ENCODE measurements at places on chromosomes 11 and 22.

GRCh38 chr22:33270596-33270995 lies 212.4 kb upstream of the SYN3 start:
- no peak for DNase-seq

DNA sequence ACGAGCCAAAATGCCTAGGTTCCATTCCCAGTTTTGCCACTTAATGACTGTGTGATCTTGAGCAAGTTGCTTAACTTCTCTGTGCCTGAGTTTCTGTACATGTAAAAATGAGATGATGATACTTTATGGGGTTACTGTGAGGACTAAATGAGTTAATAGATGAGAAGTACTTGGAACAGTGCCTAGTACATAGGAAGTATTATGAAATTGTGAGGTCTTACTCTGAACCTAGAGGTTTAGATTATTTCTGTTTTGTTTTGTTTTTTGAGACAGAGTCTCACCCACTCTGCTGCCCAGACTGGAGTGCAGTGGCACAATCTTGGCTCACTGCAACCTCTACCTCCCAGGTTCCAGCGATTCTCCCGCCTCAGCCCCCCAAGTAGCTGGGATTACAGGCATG lies 227.0 kb upstream of the POU2AF2 start:
- DNase-seq = peak; percentile 76

GRCh38 chr11:44172966-44173365 lies 77.5 kb downstream of the EXT2 start:
- no peak for DNase-seq

- peak; percentile 48 for DNase-seq
These were observed 13.5 kb upstream of the SORL1-AS1 start for GRCh38 chr11:121466063-121466794.

DNA sequence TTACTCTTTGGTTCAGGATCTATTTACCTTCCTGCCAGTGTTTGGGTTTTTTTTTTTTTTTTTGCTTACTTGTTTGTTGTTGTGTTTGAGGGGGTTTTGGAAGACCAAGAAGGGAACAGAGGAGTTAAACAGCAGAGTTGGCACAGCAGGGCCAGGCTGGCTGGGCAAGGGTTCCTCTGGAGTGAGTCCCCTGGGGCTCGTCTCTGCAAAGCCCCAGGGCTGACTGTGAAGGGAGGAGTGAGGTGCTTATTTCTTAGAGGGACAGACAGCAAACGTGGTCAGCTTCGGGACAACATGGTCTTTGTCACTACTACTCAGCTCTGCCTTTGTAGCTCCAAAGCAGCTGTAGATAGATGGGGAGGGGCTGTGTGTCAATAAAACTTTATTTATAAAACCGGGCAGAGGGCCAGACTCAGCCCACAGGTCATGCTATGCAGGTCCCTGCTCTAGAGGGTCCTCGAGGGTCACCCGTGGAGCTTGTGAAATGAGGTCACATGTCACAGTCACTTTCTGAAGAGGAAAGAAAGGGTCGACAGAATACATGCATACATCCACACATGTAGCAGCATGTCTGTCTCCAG lies 1404.7 kb downstream of the BRD1 start:
- no peak for DNase-seq

DNA sequence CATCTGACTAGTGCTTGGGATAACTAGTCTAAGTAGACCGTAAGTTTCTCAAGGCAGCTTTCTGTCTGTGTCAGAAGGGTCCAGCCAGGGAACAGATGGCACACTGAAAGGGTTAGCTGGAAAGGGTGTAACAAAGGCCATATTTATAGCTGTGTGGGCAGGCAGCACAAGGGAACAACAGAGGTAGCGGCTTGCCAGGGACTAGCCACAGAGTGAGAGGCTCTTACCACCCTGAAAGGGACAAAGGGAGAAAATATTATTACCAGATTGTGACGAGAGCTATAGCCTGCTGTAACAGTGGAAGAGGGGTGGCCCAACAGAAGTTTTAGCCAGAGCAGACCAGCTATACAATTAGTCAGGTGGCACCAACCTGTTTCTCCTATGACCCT lies 129.4 kb downstream of the CCDC34 start:
- DNase-seq = no peak

DNA sequence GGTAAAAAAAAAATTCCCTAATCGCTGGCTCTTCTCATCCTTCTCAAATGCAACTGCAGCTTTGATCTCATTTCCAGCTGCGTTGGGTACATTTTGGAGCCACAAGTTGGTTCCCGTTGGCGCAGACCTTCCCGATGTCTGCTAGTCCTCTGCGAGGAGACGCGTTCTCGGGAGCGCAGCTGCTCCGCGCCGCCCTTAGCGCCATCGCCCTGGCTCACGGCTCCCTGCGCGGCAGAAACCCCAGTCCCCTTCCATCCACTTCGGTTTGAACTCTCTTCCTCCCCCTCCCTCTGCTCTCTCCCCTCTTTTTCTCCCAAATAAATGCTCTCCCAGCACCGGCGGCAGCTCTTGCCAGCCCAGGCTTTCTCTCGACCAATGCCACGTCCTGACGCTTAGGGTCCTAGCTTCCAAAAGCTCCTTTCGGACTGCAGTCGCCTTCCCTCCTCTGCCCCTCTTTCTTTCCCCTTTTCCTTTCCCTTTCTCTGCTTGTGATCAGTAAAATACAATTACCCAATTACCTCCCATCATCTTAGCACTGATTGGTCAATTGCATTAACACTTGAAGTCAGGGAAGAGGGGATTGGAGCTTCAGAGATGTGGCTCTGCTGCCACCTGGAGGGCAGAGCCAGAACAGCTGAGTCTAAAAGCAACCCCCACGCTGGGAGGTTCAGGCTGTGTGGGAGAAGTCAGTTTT lies 1165.7 kb downstream of the LRRC4C start:
- DNase-seq = peak; percentile 69

DNA sequence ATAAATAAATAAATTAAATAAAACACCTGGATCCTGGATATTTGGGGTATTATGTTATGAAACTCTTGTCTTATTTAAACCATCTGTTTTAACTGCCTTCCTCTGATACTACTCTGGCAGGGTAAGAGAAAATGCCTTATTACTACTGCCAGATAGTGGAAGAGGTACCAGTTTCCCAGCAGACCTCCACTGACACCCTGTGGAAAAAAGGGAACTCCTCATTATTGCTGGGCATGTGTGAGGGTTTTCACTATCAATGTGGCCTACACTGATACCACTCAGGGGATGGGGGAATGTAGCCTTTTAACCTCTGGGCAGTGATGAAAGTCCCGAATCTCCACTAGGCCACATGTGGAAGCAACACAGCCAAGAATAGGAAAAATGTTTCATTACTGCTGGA lies 121.0 kb downstream of the LUZP2 start:
- DNase-seq = no peak

DNA sequence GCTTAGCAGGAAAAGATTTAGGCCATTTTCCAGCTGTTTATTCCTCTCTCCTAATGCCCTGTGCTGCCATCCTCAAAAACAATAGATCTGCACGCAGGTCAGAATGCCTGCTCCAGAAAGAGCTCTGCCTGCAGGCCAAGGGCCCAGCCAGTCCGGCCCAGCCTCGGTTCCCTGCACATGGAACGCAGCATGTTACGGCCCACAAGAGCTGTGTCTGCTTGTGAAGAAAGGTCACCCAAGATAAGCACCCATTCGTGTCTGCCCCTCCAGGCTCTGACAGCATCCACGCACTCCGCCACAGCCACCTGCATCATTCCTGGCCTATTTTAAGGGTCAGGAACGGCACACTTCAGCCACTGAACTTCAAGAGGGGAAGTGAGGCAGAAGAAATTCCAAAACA lies 152.2 kb downstream of the SPATA19 start:
- DNase-seq = no peak

DNA sequence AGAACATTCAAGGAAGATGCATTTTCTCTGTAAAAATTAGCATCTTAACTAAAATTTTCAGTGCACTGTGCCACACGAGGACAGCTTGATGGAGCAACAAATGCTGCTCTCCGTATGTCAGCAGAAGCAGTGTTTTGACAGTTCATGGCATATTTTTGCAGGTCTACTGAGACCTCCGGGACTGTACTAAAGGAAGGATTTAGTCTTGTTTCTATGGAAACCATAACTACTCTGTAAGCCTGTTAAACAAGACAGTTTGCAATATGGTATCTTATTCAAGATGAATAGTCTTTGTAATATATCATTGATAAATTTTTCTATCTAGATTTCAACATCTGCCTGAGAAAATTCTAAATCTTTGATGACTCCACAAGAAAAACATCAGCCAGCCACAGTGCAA lies 184.0 kb upstream of the GUCY1A2 start:
- DNase-seq = no peak

DNA sequence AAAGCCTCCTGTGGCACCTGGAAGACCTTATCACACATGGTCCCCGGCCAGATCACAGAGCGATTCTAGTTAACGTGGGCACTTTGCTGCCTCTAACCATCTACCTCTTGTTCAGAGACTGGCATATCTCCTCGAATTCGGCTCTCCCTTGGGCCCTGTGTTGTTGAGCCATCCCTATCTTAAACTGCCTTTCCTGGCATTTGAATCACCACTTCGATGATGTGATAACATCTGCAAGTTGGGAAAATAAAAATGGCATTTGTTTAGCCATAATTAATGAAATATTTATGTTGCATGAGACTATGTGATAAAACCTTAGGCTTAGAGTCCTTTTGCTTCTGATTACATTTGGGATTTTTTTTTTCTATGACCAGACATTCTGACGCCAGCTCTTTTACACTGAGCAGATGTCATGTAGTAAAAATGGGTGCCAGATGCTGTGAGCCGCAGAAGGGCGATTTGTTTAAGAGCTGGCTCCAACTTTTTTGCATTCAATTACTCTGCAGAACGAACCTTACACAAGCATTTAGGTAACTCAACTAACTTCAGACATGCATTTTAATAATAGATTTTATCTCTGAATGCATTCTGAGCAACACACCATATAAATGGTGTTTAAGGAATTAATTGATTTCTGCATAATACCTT lies 58.5 kb upstream of the PARVA start:
- no peak for DNase-seq

GRCh38 chr11:66546368-66546965 lies at the start of gene ACTN3:
TSS of gene ACTN3 (plus strand) at chr11:66546903. CDS start at chr11:66546938, 35 bp downstream.
- no peak for DNase-seq

DNA sequence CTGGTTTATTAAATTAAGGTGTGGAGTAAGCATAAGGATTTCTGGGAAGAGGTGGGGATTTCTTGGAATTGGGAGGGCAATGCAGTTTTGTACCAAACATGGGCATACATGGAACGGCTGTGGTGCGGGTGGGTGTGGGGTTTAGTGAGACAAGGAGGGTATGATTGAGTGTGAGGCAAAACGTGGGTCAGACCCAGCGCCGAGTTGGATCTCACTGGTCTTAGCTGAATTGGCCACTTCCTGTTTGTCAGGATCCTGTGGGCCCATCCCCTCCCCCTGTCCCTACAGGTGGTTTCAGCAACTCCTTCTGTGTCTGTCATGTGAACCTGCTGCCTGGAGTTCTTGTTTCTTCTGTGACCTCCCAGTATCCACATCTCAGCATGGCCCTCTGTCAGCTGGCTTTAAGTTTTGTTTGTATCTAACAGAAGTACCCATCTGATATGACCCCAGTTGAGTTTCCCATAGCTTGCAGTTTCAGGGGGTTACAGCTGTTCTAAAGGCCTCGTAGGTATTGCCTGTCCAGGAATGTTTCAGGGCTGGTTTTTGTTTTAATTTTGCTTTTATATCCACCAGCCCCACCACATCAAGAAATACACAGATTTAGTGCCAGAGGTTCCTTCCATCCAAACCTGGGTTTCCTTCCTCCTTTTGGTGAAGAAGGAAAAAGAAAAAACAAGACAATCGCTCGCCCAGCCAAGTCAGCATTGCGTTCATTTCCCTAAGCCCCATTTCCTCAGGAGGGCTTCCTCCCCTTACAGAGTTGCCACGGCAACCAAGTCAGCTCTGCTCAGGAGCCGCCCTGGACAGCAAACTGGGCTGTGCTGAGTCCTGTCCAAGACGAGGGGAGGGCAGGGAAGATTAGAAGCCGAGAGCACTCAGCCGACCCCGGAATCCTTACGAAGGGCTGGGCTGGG lies 6.0 kb downstream of the APOL1 start:
- DNase-seq = no peak

DNA sequence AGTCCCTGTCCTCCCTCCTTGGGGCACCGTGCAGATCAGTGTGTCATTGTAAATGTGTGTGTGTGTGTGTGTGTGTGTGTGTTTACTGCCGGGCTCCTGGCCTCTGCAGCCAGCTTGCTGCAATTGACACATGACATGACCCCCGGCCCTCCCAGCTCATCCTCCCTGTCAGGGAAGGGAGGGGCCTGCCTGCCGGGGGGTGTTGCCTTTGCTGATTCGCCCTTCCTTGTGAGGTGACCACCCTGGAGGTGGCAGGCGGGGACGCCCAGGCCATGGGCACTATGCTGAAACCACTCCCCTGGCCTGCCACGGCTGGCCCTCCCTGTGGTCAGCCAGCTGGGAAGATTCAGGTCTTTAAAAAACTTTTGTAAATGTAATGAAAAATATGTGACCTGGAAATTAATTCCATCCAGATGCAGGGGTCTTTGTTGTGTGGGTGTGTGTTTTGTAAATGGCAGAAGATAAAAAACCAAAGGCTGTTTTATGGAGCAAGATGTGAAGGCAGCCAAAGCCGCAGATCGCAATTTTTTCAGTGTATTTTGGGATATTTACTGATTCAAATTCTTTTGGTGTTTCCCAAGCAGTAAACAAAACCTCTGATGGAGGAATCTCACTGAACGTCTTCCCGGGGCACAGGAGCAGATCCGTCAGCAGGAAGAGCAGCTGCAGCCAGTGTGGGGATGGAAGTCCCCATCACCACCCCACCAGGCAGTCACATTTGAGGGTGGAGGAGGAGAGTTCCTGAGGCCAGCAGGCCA lies 23.2 kb downstream of the SHISAL1 start:
- DNase-seq = no peak

GRCh38 chr11:132006884-132007580 lies 636.6 kb downstream of the NTM start:
- no peak for DNase-seq

DNA sequence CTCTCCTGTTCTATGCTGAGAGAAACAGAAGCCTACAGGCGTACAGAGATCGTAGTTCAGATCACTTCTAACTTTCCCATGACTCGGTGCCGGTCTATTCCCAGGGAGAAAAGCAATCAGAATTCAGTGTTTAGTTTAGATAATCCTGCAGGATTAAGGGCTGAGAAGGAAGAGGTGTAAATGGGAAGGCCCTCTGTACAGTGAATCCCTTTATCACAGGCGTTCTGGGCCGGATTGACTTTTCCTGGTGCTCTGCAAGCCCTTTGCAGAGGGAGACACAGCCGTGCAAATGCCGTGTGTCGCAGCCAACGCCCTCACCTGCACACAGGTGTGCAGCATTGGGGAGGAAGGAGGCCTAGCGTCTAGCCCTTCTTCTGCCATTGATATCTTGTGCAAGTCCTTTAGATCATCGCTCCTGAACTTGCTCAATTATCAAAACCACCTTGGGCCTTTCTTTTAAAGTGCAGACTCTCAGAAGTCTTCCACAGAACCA lies 90.6 kb downstream of the DSCAML1 start:
- DNase-seq = no peak

GRCh38 chr11:23520226-23520960 lies 660.1 kb upstream of the CCDC179 start:
- no peak for DNase-seq

- DNase-seq = no peak
These were observed 40.2 kb downstream of the RRP8 start for GRCh38 chr11:6563121-6563619.

- no peak for DNase-seq
These were observed 28.6 kb upstream of the NCAM1 start for GRCh38 chr11:112932593-112932992.
